GM23338 (cell line): ENCODE measurements at places on chromosomes 3 and 15. TPM values are rescaled to one million over a fixed set of nuclear protein-coding genes. Genes with fewer than 3 reads are reported as not detected.

Gene CADPS
- total RNA-seq = 16.4 and 22.0 TPM in 2 replicates

Gene CACNA2D3
- 2.3 and 3.7 TPM in 2 replicates for total RNA-seq

Gene IL20RB
- 2.1 and 4.6 TPM in 2 replicates for total RNA-seq

Gene TPRG1
- total RNA-seq = 0.35 and 1.7 TPM in 2 replicates

Gene ITGA11
- total RNA-seq = 0.03 TPM in 1 of 2 replicates, not detected in the other

Gene C3orf49
- not detected in 2 replicates for total RNA-seq

Gene TRIM42
- total RNA-seq = not detected in 2 replicates

Gene ZBBX
- total RNA-seq = 0.08 and 0.90 TPM in 2 replicates

Gene ARID3B
- total RNA-seq = 114 and 147 TPM in 2 replicates

Gene SLTM
- total RNA-seq = 165 and 210 TPM in 2 replicates

Gene TMC3
- total RNA-seq = not detected in 2 replicates

Gene SLC27A2
- 7.5 and 9.4 TPM in 2 replicates for total RNA-seq

Gene DNAJC17
- total RNA-seq = 23.0 and 35.0 TPM in 2 replicates

Gene RTP3
- 0.97 TPM in 1 of 2 replicates, not detected in the other for total RNA-seq
